Adrenal gland (tissue), 19 donors: ENCODE measurements at places on chromosomes 16 and 17.

GRCh38 chr16:66842765-66843164, 1.4 kb upstream of the CA7 start:
- DNase-seq = peak; percentile 74

DNA sequence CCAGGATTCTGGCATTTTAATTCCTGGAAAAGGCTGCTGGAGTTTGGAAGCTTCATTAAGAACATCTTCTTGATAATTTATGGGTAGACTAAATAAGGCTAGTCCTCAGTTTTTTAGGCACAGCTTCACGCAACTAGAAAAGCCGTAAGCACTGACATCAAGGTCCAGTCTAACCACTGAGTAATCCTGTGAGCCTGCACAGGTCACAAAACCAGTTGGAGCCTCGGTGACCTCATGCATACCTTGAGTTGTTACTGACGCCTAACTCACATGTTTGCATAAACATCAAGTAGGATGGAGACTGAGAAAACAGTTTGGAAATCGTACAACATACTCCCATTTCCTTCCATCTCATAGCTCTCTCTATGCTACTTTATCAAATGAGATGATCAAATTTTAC, 63.8 kb upstream of the RCVRN start:
- no peak for DNase-seq

- no peak for DNase-seq
Observed at GRCh38 chr17:62692721-62693431, 65.4 kb downstream of the MRC2 start.

DNA sequence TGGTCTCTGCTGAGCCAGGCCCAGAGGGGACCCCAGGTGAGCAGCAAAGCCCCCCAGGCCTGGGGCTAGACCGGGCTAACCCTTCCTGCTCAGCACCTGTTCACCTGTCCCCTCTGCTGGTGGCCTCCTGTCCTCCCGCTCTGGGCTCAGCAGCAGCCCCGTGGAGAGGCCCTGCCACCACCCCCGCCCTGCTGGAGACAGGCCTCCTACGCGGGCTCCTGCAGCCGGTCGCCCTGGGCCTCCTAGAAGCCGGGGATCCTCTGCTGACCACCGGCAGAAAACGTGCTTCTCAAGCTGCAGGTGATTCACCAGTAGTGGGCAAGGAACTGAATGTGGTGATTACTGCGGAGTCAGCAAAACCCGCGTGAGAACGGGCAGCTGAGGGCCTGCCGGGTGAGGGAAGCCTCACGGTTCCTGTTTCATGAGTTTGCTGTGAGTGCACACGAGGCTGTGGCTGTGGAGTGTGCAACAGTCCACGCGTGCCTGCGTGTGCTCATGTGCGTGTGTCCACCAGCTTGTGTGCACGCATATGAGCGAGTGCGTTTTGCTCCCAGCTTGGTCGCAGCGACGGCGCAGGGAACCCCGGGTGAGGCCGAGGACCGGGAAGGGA, 792 bp downstream of the SECTM1 start:
- DNase-seq = no peak

GRCh38 chr16:15988268-15989013, 39.0 kb downstream of the ABCC1 start:
- no peak for DNase-seq

- peak; percentile 58 for DNase-seq
Observed at GRCh38 chr16:73172241-73172972, 124.5 kb upstream of the ZFHX3 start.

DNA sequence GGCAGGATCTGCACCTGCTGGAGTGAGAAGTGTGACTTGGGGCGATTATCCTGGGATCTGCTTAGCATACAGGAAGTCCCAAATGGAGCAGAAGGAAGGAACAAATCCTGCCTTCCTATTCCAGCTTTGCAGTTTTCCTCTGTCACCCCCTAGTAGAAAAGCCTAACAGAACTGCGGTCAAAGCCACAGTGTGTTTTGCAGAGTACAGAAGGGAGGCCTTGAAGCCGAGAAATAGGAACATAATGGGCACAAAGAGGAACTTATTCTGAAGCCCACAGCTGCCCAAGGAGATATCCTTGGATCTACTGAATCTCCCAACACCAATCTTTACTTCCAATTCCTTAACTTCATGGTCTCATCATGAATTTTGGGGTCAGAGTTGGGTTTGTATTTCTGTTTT, 8.5 kb downstream of the KRTAP1-5 start:
- DNase-seq = no peak

DNA sequence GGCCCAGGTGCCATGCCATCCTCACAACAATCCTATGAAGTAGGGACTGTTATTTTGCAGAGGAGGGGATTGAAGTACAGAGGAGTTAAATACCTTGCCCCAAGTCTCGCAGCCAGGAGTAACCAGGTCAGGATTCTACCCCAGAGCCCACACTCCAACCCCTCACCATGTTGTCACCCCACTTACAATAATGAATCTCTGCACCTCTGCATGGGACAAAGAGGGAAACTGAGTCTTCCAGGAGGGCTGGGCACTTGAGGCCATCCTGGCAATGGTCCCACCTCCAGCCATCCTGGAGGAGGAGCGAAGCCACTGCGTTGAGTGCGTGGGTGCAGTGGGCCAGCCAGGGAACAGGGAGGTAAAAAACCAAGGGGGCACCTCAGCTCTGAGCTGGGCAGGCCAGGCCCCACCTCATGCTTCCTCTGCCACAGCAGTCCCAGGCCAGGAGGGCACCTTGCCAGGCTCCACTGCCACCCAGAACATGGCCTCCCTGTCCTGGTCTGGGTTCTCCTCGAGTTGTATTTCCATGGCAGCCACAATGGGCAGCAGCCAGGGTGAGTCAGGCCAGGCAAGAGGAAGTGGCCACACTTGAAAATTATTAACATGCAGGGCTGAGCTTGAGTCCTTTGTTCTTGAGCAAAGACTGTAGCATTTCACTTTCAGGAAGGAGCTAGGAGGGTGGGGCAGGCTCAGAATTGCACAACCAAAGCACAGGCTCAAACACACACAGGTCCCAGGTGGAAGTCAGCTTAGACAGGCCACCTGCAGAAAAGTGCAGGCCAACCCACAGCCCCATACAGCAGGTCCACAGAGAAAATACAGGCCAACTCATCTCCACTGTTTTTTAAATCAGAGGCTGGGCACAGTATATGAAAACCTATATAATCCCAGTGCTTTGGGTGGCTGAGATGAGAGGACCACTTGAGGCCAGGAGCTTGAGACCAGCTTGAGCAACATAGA, 52.1 kb downstream of the CUEDC1 start:
- peak; percentile 90 for DNase-seq

DNA sequence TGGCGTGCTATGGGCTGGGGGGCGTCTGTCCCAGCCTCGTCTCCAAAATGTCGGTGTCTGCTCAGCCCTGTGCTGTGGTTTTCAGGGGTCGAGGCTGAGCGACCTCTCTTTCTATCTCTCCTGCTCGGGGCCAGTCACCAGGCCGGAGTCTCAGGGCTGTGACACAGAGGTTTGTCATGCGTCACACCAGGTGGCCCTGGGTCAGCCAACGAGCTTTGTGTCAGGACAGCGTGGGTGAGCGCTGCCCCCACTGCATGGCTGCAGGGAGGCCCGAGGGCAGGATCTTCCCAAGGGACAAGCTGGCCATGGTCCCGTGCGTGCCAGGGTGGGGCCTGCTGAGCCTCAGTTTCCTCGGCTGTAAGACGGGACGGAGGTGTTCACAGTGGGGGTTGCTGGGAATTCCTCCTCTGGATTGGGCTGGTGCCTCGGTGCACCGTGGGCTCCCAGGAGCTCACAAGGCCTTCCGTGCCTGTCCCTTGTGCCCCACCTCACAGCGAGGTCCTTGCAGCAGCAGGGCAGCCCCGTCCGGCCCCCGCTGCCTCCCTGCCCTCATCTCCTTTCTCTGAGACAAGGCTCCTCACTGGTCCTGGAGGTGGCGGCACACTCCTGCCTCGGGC, 50.5 kb downstream of the CBFA2T3 start:
- peak; percentile 95 for DNase-seq

GRCh38 chr16:68013440-68013839, 2.3 kb downstream of the DPEP2NB start:
- no peak for DNase-seq

GRCh38 chr17:31744511-31744951, 114.5 kb downstream of the COPRS start:
- no peak for DNase-seq

DNA sequence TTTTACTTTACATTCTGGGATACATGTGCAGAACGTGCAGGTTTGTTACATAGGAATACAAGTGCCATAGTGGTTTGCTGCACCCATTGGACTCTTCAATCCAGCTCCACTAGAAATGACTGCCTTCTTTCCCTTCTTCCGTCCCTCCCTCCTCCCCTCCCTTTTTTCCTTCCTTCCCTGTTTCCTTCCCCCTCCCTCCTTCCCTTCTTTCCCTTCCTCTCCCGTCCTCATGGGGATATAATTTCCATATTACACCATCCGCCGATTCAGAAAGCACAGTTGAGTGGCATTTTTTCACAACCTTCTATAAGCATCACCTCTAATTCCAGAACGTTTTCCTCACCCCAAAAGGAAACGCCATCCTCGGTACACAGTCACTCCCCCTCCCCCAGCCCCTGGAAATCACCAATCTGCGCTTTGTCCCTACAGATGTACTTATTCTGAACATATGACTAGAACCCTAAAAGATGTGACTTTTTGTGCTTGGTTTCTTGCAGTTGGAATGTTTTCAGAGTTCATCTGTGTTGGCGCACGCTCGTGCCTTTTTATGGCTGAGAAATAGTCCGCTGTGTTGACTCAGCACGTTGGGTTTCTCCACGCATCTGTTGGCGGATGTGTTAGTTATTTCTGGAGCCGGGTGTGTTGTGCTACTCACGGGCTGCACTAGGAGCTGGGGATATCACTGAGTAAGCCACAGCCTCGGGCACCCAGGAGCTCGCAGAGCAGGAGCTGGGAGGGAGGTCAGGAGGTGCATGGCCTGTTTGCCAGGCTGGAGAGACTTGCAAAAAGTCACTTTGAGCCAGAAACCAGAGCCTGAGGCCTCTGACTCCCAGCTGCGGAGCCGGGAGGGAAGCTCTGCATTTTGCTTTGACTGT, 336.4 kb downstream of the SEC14L1 start:
- peak; percentile 89 for DNase-seq

DNA sequence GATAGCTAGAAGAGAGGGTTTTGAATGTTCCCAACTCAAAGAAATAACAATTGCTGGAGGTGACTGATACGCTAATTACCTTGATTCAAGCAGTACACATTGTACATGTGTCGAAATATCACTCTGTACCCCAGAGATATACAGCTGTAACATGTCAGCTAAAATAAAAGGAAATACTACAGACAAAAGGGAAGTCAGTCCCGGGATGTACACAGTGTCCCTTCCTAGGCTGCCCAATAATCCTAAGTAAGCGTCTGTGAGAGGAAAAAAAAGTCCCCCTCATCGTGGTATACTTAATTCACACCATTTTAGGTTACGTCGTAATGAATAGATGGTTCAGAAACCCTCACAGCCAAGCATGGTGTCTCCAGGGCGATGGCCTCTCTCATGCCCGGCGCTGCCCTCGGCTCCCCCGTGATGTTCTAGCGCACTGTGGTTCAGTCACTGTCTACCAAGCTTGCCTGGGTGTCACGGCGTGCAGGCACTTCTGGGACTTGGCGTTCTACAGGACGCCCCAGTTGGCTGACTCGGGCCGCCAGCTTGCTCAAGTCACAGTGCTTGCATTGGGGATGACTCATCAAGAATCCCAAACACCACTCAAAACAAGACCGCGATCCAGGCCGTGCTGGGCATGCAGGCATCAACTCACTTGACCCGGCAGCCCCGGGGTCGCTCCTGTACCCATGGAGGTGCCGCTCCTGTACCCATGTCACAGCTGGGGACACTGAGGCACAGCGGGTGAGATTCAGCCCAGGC, 27.6 kb downstream of the CCDC40 start:
- peak; percentile 82 for DNase-seq

- DNase-seq = no peak
Observed at GRCh38 chr16:86061318-86061695, 162.3 kb downstream of the IRF8 start.

DNA sequence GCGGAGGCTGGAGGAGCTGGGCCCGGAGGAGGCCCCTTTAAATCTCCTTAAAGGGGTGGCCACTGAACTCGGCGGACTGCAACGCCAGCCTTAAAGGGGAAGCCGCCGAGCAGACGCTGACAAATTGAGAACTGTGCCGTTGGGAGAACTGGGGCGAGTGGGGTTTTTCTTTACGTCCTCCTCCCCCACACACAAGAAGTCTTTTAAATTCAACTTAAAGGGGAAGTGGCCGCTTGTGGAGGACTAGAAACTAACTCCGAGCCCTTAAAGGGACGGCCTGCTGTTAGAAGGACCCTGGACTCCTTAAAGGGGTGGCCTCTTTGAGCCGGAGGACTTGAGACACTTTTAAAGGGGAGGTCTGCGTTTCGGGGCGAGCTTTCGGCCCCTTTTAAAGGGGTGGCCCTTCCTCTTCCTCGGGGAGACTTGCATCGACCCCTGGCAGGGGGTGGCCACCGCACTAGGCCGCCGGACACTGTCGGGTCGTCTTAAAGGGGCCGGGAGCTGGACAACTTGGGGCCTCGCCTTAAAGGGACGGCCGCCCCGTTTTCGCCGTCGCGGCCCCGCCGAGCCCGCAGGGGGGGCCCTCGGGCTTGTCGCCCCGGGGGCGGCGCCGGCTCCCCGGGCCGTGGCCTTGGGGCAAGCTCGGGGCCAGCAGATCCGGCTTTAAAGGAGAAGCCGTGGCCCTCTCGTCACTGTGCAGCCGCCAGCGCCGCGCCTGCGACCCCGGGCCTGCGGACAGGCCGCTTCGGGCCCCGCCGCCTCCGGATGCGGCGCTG, 688 bp downstream of the FBRS start:
- DNase-seq = peak; percentile 97

DNA sequence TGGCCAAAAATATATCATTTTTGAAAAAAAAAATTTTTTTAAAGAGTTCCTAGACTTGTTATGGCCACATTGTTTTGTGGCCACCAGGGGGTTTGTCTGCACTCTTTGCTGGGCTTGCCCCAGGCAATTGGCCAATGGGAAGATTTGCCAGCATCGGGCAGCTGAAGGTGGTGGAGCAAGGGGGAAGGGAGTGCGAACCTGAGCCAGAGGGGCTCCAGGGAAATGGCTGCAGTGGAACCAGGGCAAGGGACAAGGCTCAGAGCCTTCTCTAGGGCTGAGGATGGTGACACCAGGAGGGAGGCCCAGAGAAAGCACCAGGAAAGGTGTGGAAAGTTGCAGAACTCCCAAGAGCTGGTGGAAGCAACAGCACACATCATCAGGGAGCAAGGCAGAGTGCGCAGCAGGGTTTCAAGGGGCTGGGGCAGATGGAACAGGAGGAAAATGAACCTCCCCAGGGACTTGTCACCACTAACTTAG, 15.5 kb upstream of the CMIP start:
- DNase-seq = peak; percentile 83

DNA sequence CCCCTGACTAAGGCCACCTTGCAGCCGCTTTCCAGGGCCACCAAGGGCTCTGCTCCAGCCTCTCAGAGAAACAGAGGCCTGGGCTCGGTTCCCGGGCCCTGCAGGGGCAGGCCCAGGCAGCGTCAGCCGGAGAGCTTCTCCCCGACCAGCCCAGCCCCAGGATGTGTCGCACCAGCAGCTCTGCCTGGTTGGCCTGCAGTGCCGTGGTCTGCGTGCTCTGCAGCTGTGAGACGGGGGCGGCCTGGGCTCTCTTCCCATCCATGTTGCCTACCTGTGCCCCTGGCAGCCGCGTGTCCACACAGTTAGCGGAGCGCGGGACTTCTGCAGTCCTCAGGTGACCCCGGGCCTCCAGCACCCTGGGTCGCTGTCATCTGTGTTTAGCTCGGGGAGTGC, 4.8 kb downstream of the IGFALS start:
- no peak for DNase-seq
